ENCODE measurements at places on chromosomes 7 and 10. TPM values are rescaled to one million over a fixed set of nuclear protein-coding genes. Genes with fewer than 3 reads are reported as not detected.

- H3K27me3 ChIP-seq, result no peaks in the 10 kb centered on the region
- H3K36me3 ChIP-seq, result peaks cover 2% of the 10 kb centered on the region
- no peak overlapping the region for H3K27ac ChIP-seq
- H3K4me3 ChIP-seq, result no peak overlapping the region
- peaks cover 17% of the 10 kb centered on the region for H3K4me1 ChIP-seq
Observed at GRCh38 chr10:11667756-11668155, 56.3 kb upstream of the USP6NL start.

GRCh38 chr7:51792796-51793195 lies 476.2 kb upstream of the COBL start:
- DNase-seq, result no peak
- H3K27me3 ChIP-seq, result no peaks in the 10 kb centered on the region
- H3K36me3 ChIP-seq, result no peaks in the 10 kb centered on the region
- no peak overlapping the region for H3K4me3 ChIP-seq

DNA sequence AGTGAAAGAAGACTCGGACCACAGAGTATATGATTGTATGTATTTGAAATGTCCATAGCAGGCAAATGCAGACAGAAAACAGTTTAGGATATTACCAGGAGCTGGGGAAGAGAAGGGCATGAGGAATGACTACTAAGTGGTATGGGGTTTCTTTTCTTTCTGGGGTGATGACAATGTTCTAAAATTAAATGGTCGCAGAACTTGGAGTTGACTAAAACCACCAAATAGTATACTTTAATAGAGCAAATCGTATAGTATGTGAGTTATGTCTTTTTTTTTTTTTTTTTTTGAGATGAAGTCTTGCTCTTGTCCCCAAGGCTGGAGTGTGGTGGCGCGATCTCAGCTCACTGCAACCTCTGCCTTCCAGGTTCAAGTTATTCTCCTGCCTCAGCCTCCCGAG lies 34.6 kb downstream of the XRCC2 start:
- no peak overlapping the region for H3K4me3 ChIP-seq
- H3K4me1 ChIP-seq, result no peaks in the 10 kb centered on the region
- H3K36me3 ChIP-seq, result peaks cover 23% of the 10 kb centered on the region
- no peaks in the 10 kb centered on the region for H3K27me3 ChIP-seq

- H3K27ac ChIP-seq, result no peak overlapping the region
- no peak for DNase-seq
- H3K36me3 ChIP-seq, result no peaks in the 10 kb centered on the region
- H3K27me3 ChIP-seq, result peaks cover 6% of the 10 kb centered on the region
- H3K4me1 ChIP-seq, result peaks cover 23% of the 10 kb centered on the region
Observed at GRCh38 chr7:135977742-135978066, 545 bp upstream of the MTPN start.

Gene CHAT
- total RNA-seq, result 3.3 TPM

DNA sequence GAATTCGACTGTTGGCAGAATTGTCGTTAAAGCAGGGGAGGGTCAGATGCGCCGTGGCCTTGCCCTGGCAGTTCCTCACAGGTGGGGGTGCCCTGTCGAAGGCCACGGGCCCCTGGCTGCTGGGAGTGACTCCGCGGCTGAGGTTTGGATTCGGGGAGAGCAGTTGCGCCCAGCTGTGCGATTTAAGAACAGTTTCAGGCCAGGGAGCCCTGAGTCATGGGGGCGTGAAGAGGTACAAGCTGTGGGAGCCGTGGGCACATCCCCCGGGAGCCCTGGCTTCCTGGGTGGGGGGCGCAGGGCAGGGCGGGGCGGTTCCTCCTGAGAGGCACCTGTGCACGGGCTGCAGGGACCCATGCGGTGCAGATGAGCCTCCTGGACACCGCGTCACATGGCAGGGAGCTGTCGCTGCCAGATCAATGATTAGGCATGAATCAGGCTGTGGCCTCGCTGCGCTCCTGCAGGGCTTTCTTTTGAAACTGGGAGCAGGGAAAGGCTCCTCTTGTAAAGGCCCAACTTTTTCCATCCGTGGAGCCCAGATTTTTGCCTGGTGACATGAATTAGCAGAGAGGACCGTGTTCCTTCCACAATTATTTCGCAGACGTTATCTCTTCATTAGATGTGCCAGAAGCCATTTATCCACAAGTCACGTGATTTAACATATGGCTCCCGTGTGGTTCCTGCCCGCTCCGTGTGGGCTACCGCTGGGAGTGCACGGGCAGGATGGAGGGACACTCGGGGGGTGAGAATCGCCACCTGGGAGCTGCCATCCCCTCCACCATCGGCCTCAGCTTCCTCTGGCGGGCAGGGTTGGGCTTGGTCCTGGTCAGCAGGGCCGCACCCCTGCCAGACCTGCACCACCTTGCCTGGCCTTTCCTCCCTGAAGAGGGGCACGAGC lies 918 bp downstream of the PWWP2B start:
- peaks cover 9% of the 10 kb centered on the region for H3K4me1 ChIP-seq
- H3K4me3 ChIP-seq, result peak overlapping the region; percentile 89
- peak overlapping the region; percentile 87 for H3K27ac ChIP-seq
- no peaks in the 10 kb centered on the region for H3K36me3 ChIP-seq
- no peaks in the 10 kb centered on the region for H3K27me3 ChIP-seq

Measured in neural crest cell (in vitro differentiated cells).